Prostate gland (tissue), 2 donors: ENCODE measurements at places on chromosomes 4 and X.
A peak's percentile ranks its signal among the peaks of the same experiment; 100 is the strongest.

DNA sequence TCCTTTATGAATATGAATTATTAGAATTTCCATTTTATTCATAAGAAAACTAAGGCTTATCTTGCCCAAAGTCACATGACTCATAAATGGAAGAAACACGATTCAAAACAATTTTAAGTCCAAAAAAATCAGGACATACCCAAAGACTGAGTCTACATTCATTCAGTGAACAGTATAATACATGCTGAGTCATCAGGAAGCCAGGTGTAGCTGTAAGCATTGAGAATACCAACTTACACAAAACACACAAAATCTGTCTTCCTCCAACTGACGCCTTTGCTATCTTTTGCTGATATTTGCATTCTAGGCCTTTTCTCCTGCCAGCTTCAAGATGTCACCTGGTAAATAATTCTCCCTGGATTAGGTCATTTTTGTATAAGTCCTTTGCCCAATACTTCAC, 520.1 kb upstream of the GALNT7 start:
- DNase-seq: no peak

- no peak for DNase-seq
These were observed 83.8 kb downstream of the MOSPD2 start for GRCh38 chrX:14956813-14957582.

DNA sequence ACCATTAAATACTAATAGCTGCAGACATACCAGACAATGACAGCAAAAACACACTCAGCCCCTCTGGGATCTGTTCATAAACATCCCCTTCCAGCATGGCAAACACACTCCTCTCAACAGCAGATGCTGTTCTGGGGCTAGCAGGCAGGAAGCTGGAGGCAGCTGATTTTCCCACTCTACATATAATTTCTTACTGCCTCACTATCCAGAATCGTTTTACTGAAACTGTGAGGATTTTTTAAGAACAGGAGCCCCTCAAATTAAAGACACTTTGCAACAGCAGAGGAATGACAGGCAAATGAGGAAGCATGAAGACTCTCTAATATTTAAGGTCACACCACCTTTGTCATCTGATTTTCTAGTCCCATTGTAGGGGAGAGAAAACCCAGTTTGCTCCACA, 2.2 kb downstream of the MAPK10 start:
- DNase-seq: no peak

GRCh38 chr4:38452542-38452941, 211.5 kb upstream of the KLF3 start:
- no peak for DNase-seq

DNA sequence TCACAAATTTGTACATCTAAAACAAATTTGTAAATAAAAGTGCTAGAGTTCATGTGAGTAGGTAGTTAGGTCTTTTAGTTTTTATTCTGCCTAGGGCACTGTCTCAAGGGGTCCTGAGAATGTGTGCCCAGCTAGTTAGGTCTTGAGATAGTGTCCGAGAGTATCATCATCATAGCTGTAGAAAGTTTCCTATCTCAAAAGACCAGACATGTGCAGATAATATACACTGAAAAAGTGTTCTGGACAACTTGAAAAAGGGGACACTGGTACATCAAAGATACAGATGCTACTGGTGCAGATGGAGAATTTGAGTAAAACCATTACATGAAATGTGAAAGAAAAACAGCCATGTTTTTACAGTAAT, 1.8 kb upstream of the ZCCHC4 start:
- DNase-seq: no peak

DNA sequence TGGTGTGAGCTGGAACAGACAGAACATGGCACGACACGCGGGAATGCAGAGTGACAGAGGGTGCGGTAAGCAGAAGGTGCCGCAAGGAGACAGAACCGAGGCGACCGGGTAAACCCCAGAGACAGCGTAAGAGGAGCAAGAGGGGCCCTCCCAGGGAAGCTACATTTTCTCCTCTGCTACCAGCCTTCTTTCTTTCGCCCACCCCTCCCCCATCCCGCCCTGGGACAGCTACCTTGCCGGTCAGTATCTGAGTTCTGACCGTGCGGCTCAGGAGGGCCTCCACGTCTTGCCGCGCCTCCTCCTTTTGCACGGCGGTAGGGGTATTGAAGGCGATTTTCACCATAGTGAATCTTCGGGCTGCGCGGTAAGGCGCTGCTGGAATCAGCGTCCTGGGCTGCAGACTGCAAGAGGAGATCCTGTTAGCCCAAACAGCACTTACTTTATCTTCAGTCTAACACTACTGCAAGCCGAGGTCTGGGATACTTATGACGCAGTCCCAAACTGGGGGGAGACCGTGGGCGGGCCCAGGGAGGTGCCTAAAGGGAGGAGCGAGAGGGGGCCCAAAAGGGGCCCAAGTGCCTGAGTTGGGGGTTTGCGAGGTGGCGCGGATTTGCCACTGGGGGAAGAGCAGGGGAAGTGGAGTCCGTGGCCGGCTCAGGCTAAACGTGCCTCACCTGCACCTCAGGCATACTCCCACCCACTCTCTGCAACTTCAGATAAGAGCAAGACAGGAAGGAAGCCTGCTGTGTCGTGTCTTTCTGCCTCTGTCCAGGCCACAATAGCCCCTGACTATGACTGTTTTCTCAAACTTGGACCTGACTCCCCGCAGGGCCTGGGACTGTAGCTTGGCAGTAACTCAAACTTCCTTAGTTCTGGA, at the start of gene ITM2A:
Gene ITM2A, minus strand, starts transcription at position 462 of the 877 bp plus-strand sequence. Its CDS starts 119 bp downstream, at position 343.
- no peak for DNase-seq

GRCh38 chrX:46571423-46572339, 1.9 kb upstream of the CHST7 start:
- no peak for DNase-seq

DNA sequence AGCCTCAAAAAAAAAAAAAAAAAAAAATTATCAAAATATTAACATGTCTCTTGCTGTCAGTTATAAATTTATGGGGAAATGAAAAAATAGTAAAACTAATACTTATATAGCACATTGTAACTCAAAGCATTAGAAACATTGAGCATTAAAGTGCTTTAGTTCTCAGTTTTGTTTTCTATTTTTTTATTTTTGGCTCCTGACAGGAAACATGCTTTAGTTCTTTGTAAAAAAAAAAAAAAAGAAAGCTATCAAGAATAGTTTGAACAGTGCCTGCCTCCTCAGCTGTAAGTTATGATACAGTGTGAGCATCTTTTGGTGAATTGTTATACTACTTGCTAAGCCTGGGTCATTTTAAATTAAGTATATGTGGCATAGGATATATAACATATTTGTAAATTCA, 5.1 kb upstream of the CENPC start:
- no peak for DNase-seq

- no peak for DNase-seq
These were observed 300.1 kb downstream of the NAF1 start for GRCh38 chr4:162866565-162866964.

GRCh38 chrX:107674480-107675364, 46.4 kb downstream of the PRPS1 start:
- DNase-seq: peak; percentile 61

GRCh38 chr4:38802561-38803355, 1.8 kb downstream of the TLR1 start:
- no peak for DNase-seq
